Activated CD4-positive, alpha-beta T cell treated with anti-CD3 and anti-CD28 coated beads for 1 hour (primary cell): ENCODE measurements at places on chromosomes 12 and 14.

DNA sequence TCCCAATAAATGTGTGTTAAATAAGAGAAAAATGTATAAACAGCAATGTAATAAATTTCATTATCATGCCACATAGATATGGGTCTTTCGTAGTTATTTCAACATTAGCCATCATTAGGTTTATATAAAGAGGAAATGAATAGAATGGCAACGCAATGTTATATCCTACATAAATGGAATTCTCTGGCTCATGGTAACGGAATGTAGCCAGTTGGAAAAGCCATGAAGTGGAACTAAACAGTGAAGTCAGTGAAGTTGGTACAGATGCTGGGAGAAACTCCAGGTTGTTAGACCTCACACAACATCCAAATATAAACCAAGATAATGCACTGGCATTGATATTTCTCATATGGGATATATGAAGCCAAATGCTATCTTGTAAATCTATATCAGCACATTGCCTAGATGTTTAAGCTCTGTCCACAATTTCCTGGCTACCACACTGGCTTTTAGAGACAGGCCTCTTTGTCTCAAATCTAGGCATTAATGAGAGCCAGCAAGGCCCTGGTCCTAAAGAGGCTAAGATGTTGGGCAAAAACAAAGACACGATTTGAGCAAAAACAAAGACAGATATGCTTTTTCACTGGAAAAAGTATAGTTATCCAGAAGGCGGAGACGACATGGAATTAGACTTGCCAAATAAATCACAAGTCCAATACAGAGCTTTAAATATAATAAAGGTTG, 861.0 kb downstream of the RPS29 start:
- DNase-seq, result no peak

- no peak for DNase-seq
Measured at GRCh38 chr12:95017482-95017881, 14.0 kb upstream of the NDUFA12 start.

DNA sequence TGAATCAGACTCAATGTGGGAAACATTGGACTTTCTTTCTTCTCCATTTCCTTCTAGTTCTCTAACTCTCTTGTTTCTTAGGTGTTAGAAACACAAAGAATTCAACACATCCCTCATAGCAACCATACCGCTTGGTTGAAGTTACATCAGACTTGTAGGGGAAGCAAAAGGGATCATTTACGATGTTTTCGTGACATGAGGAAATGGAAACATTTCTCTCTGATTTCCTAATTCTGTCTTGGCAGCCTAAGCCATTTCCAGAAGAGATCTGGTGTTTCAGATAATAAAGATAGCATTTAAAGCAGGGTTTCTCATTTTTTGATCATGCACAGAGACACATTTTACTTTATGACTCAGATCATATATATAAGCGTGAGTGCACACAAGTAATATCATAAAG, 202.0 kb downstream of the TMEM132C start:
- no peak for DNase-seq

DNA sequence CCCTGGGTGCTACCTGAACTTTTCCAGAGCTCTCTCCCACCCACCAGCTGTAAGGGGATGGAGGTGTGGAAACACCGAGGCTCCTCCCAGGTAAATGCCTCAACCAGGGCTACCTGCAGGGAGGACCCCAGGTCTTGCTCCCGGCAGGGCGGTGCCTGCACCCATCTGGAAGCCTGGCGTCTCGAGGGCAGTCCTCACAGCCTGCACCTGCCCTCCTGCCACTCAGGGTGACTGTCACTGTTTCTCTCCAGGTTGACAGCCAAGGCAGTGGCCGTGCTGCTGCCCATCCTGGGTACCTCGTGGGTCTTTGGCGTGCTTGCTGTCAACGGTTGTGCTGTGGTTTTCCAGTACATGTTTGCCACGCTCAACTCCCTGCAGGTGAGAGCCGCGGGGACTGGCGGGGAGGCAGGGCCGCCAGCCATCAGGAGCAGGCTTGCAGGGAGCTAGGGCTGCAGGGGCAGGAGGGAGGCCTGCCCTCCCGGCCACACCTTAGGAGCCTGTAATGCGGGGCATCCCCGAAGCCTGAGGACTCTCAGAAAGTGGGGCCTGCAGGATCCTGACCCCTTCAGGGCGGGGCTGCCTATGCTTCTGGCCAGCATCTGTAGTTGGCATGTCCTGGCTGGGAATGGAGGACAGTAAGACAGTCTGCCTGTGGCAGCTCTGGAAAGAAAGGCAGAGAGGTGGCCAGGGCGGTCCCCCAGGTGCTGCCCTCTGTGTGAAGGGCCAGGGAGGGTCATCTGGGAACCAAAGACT, 182.3 kb downstream of the ADGRD1 start:
- no peak for DNase-seq

GRCh38 chr14:90454041-90455000, 57.5 kb downstream of the CALM1 start:
- DNase-seq, result no peak

- no peak for DNase-seq
Measured at GRCh38 chr14:20563971-20564370, 3.1 kb upstream of the RNASE9 start.

- DNase-seq, result no peak
Measured at GRCh38 chr14:102805371-102805891, 28.2 kb downstream of the TRAF3 start.

DNA sequence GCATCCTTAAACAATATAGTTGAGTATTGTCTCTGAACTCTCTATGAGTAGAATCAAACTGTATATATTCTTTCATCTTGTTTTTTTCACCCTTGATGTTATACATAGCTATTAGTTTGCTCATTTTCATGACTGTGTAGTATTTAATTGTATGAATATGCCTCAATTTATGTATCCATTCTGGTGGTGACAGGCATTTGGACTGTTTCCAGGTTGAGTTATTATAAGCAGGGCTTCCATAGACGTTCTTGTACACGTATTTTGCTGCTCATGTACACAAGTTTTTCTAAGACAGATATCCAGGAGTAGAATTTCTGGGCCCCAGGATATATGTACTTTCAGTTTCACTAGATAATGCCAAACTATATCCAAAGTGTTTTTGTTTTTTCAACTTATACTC, 211.4 kb downstream of the NTF3 start:
- DNase-seq, result no peak

GRCh38 chr12:74170645-74171477, 366.8 kb upstream of the ATXN7L3B start:
- DNase-seq, result no peak

- no peak for DNase-seq
Measured at GRCh38 chr12:122064025-122064777, 14.4 kb upstream of the MLXIP start.
